ENCODE measurements at places on chromosomes 6 and 20.

GRCh38 chr6:33568826-33569570 lies 11.1 kb downstream of the BAK1 start:
- DNase-seq: no peak

GRCh38 chr6:2935566-2936291 lies 32.6 kb upstream of the SERPINB9 start:
- no peak for DNase-seq

DNA sequence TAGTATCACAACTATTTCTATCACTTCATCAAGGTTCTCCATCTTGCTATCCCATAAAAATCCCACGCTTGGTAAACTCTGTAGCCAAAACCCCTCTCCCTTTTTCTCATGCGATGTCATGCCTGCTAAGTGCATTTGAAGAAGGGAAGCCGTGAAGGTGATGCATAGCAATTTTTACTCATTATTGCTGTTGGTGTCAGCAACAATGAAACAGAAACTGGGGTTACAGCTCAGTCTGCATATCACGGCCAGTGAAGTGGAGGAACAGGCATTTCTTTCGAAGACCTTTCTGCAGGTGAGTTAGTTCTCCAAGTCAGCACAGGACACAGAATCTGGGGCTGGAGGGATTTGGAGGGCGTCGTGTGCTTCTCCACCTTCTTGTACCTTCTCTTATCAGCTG lies 5.8 kb downstream of the UNC93A start:
- DNase-seq: no peak

GRCh38 chr20:57437672-57438330 lies 46.6 kb downstream of the RBM38 start:
- DNase-seq: no peak

DNA sequence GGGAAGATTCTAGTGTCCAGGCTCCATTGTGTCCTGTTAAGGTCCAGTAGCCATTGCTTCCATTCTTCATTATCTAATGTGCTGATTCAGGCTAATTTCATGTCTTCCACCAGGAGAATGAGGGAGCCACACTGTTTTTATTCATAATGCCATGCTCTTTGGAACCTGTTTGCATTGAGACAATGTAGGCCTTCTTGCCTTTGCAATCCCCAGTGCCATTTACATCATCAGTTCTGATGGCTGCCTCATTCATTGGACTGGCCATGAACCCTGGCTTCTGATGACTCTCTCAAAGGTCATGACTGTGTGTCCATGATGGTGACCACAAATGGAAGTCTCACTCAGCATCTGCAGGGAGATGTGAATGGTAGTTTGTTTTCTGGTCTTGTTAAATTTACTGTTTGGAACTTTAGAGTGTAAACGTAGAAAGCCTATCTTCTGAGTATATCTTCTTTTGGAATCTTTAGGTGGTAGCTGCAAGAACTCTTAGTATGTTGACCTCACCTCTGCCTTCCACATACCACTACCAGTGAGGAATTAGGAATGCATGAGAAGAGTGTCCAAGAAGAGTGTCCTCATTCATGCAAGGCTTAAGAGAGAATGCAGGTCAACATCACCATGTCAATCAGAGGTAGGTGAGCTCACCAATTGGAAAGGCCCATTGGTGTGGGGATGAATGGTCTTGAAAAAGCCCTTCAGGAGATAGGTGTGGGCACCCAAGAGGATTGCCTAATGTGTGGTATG lies 42.9 kb upstream of the ZFP64 start:
- DNase-seq: no peak

GRCh38 chr6:101537753-101538316 lies 144.3 kb downstream of the GRIK2 start:
- no peak for DNase-seq

GRCh38 chr6:130514712-130515111 lies 148.9 kb downstream of the TMEM200A start:
- DNase-seq: no peak

DNA sequence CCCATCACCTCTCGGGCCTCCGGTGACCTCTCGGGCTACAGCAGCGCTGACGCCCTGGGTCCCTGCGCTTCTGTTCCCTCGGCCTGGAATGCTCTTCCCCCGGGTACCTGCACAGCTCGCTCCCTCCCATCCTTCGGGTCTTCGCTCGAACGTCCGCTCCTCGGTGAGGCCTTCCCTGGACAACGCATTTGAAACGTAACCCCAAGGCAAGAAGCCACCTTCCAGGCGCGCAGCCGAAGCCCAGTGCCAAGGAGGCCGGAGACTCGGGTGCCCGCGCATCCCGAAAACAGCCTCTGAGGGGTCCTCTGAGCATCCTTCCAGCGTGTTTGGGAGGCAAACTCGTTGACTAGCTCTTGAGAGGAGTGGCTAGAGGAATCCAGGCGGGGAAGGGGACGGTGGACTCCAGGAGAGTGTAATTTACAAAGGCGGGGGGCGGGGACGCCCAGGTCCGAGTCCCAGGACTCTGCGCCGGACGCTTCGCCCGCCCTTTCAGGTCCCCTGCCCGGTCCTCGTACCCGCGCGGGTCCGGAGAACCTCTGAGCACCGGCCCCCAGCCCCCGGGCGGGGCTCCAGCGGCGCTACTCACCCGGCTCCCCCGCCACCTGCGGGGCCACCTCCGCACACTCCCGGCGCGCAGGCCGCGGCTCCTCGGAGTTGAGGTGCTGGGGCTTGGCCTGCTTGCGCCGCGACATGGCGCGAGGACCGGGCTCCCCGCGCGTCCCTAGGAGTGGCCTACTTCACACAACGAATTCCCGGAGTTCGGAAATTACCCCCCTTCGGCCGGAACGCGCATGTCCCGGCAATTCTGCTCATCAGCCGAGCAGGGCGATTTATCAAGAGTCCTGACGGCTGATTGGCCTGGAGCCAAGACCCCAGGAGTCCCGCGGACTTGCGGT lies 86.8 kb downstream of the ZFP64 start:
- peak; percentile 11 for DNase-seq

DNA sequence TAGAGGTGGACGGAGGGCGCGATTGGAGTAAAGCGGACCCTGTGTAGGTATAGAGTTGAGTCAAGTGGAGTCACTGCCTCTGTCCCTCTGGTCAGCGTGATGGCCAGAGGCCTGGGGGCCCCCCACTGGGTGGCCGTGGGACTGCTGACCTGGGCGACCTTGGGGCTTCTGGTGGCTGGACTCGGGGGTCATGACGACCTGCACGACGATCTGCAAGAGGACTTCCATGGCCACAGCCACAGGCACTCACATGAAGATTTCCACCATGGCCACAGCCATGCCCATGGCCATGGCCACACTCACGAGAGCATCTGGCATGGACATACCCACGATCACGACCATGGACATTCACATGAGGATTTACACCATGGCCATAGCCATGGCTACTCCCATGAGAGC lies 479 bp downstream of the SLC39A7 start:
- DNase-seq: no peak

DNA sequence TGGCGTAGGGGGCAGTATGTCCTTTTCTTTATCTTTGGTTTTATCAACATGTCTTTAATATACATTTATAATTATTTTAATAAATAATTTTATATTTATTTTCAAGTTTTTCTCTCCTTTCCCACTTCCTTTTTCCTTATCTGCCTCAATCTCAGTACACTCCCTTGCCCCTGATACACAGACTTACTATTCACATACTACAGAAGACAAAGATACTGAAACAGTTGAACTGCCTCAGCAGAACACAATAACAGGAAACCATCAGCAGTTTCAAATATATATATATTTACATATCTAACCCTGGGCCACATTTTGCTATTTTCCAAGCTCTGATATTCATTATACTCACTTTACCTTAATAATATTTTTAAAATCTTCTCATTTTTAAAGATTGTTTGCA lies 19.8 kb downstream of the IBTK start:
- no peak for DNase-seq

- DNase-seq: no peak
Measured at GRCh38 chr20:49675368-49676151, 38.1 kb downstream of the B4GALT5 start.

DNA sequence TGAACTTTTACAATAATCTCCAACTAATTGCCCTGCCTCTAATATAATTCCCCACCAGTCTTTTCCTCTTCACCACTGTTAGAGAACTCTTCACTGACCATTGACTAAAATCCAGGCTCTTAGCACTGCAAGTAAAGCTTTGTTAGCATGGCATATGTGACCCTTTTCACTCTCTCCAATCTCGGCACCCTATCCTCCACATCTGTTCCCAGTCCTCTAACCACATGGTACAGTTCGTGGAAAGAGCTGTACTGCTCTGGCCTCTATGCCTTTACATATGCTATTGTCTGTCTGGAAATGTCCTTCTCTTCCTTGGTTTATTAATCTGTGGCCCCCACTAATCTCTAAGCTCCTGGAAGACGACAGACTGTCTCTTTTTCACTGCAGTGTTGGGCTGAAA lies 63.0 kb upstream of the EIF2S2 start:
- no peak for DNase-seq

DNA sequence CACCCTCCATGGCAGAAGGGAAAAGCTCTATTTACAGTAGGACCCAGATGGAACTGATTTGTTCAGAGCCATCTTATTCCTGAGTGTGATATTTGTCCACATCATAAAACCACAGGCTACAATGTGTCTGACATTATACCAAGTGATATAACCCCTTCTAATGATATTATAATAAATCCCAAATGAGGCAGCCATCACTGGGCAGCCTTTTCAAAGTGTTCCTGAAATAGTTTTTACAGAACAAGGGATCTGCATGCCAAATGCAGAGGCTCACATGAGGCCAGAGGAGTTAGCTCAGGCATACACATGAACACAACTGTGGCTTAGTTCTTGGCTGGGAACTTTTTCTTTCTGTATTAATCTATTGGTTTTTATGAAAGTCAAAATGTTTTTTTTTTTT lies 207.7 kb downstream of the MAFB start:
- DNase-seq: no peak

- no peak for DNase-seq
Measured at GRCh38 chr6:35487658-35488516, 9.0 kb downstream of the TEAD3 start.

DNA sequence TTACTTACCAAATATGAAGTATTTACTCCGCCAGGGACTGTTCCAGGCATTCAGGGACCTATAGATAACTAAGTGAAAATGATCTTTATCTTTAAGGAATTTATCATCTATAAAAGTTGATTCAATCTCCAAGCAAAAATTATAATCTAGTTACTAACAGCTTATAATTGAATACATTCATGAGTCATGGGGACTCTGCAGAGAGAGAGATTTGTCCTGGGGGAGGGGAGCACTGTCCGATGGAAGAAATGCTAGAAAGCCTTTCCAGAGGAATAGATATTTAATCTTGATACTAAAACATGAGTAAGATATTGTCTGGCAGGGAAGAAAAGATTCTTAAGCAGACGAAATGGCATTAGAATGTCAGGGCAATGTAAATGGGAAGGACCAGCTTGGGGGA lies 139.3 kb downstream of the CD164 start:
- DNase-seq: no peak

GRCh38 chr6:83708970-83709747 lies at the start of gene SNAP91:
Gene SNAP91 (minus strand): TSS chr6:83709101. CDS start chr6:83707927, 1,174 bp downstream.
- peak; percentile 81 for DNase-seq

All from caudate nucleus (tissue), 63 donors.